ENCODE measurements at places on chromosomes 6 and 20.

DNA sequence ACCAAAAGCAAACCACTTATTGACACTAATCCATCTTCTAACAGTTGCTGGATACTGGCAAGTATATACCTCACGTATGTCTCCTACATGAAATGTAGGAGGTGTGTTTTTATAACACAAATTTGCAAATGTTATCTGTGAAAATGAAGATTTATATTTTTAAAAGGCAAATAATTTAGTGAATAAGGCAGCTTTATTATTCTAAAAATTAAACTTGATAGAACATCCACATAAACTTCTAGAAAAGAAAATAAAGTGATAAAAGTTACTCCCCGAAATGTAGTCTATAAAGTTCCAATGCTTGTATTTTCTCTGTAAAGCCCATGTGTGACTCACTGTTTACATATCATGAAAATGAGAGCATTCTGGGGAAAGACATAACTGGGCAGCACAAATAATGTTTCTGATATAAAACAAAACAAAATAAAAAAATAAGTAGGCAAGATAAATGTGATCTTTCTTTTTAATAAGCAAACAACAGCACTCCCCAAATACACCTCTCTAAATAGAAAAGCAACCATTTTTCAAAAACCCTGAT, 84.4 kb downstream of the MAP7 start:
- DNase-seq = no peak

DNA sequence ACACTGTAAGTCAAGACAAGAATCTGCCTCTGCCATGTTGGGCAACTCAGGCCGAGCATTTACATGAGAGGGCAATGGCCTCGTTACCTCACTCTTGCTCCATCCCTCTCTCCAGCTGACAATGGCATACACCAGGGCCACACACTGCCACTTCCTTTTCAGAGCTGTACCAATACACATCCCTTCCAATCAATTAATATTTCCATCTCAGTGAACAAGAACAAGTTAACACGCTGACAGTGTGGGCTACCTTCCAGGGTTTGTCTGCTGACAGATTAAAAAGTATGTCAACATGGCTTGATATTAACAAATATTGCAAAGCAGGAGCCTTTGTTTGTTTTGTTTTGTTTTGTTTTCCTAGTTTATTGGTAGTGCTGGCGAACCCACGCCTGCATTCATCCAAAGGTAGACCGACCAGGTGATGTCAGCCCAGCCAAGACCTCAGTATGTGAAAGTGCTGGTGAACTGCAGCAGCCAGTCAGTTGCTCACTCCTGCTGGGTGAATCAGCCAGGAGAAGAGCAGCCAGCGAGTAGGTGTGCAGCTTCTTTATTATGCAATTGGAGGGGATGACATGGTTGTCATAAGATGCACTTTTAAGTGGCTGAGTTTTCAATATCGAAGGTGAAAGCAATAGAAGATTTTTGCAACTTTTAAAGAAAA, 487.3 kb upstream of the JARID2 start:
- no peak for DNase-seq

DNA sequence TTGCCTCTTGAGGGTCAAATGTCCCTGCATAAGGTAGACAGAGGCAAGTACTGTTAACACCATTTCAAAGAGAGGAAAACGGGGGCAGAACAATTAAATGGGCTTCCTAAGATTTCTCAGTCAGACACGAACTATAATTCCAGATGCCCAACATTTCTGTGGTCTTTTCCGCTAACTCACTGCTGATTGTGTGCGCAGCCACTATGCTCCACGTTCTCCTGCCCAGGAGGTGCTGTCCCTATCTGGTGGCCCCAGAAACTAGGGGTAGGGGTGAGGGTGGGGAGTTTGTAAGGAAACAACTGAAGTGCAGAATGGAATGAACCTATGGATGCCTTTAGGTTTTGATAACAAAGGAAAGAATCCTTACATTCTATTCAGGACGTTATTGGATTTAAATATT, 86.1 kb upstream of the BACH2 start:
- DNase-seq = no peak

- no peak for DNase-seq
These were observed 21.6 kb upstream of the MCM3 start for GRCh38 chr6:52305948-52306767.

DNA sequence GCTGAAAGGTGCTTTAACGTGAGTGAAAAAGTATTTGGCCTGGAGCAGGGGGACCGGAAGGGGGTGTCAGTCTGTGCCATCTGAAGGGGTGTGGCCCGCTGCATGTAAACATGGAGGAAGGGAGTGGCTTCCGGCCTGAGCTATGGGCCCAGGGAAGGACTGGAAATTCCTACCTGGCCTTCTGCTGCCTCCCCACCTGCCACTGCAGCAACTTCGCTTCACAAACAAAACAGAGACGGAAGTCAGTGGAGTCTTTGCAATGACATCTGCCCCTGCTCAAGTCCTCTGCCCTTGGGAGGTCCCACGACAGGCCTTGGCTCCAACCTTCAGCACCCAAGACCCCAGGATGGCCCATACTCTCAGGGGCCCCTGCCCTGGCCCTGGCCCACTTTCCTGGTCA, 28.1 kb upstream of the FOXP4 start:
- no peak for DNase-seq

DNA sequence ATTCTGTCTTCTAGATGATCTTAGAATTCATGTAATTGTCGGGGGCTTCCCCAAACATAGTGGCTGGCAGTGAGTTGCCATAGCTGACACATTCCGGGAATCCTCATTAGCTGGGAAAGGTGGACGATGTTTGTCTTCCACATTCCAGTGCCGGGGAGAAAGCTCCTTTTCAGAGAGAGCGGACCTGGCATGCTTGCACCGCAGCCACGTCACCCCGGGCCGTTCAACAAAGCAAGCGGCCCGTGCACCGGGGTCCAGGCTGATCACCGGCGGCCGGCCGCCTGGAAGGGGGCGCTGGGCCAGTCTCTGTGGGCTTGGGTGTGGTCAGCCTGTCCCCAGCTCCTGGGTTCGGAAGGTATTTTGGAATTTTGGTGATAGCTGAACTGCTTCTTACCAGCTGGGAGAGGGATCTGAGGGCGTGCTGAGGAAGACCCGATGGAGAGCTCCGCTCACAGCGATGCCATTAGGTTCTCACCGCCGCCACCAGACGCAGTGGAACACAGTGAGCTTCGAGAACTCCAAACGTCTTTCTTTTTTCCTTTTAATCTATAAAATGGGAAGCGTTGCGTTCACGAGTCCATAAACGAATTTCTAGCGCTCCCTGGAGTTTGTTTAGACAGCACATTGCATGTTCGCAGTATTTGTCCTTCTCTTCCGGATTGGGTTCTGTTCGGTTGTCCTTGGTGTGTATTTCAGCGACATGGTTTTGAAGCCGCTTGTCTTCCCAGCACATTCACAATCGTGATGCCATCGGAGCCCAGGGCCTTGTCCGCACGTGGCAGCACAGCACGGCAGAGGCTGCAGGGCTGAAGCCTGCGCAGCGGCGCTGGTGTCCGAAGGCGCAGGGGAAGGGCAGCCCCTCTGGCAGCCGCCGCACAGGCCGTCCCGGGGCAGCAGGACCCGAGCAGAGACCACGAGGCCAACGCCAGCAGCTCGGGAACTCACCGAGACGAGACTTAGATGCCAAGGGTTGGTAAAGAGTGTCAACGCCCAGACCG, 557.6 kb downstream of the QKI start:
- no peak for DNase-seq

DNA sequence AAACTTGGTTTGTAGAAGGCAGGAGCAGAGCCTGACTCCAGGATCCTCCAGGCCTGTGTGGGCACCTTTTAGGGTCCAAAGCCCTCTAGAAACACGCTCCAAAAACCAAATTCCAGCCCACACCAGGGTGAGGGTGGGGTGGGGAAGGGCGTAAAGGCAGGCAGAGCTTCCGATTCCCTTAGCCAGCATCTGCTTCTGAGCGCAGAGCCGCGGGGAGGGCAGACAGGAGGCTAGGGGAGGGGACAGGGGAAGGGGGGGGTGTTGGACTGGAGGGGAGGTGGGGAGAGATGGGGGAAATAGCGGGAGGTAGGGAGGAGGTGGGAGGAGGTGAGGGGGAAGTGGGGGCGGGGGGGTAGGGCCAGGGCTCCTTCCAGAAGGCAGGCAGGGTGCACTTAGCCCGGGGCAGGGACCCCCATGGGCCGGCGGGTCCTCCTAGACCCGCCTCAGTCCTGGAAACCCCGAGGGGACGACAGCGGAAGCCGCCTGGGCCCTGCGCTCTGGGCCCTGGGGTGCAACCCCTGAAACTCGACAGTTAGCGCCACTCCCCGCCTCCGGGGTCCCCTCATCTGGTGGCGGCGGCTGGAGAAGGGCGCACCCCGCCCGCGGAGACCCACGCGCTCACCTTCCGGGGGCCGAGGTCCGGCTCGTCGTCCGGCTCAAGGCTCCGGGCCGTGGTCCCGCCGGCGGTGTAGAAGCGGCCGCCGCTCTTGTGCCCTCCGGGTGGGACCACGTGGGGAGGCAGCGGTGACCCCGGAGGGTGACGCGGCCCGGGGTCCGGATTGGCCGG, 22.0 kb upstream of the FRMD1 start:
- DNase-seq = no peak

GRCh38 chr20:40146071-40146470, 543.0 kb downstream of the MAFB start:
- DNase-seq = no peak

DNA sequence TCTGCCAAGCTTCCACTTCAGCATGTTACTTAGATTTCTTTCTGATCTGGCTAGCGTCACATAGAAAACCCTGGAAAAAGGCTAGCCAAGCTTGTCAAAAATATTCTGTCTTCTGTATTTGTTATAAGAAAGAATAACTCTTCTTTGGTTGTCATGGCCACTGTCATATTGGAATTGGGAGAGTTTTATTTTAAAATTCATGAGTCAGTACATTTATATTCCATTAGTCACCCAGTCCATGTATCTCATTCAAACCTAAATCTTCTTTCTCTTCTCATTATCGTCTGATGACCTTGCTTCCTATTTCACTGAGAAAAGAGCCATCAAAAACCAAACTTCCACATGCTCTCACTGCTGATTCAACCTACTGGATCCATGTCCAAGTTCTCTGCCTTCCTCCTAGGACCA, 65.7 kb downstream of the EPM2A start:
- no peak for DNase-seq

- DNase-seq = no peak
These were observed 29.0 kb upstream of the AKIRIN2 start for GRCh38 chr6:87731080-87731479.

DNA sequence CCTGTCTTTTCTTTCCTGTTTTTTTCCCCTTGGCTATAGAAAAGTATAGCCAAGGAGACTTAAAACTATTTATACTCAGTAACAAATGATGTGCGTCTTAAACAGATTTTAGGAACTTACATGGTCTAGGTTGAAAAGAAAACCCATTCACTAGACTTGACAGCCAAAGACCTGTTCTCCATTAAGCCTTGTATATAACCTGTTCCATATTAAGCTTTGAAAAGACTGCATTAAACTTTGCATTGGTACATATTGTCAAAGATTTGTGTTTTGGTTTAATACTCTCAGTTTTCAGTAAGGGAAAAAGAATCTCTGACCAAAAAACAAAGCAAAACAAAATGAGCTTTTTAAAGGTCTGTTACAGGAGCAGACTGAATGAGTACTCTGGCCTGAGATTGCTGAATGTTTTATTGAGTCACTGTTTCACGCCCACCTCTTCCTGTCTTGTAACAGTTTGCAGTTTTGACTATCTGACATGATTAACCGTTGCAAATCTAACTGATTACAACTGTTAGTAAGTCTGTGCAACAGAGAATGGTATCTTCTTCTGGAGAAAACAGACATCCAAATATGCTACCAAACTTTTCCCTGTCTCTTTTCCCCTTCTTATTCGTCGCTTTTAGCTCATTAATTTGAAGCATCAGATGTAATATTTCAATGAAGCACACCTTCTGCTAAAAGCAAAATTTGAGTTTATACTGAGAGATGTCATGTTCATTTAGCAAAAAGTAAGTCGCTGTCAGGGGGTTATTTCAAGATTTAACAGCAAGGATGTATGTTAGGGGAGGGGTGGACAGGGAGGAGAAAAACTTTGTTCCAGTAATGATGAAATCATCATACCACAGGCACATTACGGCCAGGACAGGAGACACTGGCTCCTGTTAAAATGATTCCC, 59.1 kb upstream of the SUPT3H start:
- no peak for DNase-seq

DNA sequence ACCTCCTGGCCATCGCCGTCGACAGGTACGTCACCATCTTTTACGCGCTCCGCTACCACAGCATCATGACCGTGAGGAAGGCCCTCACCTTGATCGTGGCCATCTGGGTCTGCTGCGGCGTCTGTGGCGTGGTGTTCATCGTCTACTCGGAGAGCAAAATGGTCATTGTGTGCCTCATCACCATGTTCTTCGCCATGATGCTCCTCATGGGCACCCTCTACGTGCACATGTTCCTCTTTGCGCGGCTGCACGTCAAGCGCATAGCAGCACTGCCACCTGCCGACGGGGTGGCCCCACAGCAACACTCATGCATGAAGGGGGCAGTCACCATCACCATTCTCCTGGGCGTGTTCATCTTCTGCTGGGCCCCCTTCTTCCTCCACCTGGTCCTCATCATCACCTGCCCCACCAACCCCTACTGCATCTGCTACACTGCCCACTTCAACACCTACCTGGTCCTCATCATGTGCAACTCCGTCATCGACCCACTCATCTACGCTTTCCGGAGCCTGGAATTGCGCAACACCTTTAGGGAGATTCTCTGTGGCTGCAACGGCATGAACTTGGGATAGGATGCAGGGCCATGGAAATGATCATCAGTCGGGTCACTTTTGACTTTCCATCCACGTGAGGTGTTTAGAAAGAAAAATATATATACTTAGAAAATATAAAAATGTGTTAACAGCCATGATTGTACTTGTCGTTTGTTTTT, 868 bp downstream of the MC3R start:
- no peak for DNase-seq

GRCh38 chr20:57364451-57364850, 13.4 kb downstream of the RAE1 start:
- DNase-seq = no peak

DNA sequence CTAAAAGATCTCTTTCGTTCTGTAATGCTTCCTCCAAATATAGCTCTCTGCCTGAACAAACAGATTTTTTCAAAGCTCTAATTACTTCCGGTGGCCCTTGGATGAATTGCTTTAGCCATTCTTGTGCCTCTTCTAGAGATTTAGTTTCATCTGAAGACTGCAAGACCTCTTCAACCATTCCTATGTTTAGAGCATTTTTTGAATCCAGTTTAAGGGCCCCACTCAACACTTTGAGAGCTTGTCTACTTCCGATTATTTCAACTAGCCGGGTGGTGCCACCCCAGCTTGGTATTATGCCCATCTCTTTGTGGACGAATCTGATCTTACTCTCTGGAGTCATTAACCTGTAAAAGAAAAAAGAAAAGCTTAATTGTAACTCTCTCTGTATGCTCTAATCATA, 23.3 kb downstream of the RNF146 start:
- DNase-seq = no peak
